Activated naive CD4-positive, alpha-beta T cell treated with anti-CD3 and anti-CD28 coated beads, Interleukin-2, amount 50 U/mL, for 72 hours (primary cell): ENCODE measurements at places on chromosomes 16 and 17.

- no peak for DNase-seq
Observed at GRCh38 chr17:79459003-79459655, 151.7 kb downstream of the RBFOX3 start.

GRCh38 chr17:38982858-38983746 lies 15.9 kb upstream of the FBXO47 start:
- peak; percentile 38 for DNase-seq

GRCh38 chr17:67629971-67630320 lies 87.8 kb upstream of the NOL11 start:
- no peak for DNase-seq

GRCh38 chr17:22517716-22518115 lies 825.4 kb downstream of the KCNJ18 start:
- no peak for DNase-seq

- DNase-seq, result no peak
Observed at GRCh38 chr16:88618956-88619667, 19.3 kb upstream of the IL17C start.

DNA sequence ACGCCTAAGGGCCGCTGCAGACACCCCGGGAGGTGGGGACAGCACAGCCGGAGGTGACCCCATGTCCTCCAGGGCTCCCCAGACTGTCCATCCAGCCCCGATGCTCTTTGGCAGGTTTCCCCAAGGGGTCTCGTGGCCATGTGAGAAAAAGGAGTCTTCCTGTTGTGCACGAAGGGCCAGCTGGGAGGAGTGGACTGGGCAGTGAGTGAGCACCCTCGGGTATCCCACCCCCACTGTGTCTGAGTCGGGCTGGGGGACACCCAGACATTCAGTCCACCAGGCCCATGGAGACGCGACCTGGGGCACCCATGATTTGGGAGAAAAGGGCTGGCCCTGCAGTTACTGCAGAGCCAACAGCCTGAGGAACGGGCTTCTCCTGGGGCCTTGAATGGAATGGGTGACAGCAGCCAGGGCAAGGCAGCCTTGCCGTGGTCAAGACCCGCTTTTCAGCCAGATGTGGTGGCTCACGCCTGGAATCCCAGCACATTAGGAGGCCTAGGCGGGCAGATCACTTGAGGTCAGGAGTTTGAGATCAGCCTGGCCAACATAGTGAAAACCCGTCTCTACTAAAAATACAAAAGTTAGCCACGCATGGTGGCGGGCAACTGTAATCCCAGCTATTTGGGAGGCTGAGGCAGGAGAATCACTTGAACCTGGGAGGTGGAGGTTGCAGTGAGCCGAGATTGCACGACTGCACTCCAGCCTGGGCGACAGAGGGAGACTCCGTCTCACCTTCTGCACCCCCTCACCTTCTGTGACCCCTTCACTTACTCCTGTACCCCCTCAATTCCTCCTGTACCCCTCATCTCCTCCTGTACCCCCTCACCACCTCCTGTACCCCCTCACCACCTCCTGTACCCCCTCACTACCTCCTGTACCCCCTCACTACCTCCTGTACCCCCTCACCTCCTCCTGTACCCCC lies 24.1 kb upstream of the CAPN15 start:
- no peak for DNase-seq

DNA sequence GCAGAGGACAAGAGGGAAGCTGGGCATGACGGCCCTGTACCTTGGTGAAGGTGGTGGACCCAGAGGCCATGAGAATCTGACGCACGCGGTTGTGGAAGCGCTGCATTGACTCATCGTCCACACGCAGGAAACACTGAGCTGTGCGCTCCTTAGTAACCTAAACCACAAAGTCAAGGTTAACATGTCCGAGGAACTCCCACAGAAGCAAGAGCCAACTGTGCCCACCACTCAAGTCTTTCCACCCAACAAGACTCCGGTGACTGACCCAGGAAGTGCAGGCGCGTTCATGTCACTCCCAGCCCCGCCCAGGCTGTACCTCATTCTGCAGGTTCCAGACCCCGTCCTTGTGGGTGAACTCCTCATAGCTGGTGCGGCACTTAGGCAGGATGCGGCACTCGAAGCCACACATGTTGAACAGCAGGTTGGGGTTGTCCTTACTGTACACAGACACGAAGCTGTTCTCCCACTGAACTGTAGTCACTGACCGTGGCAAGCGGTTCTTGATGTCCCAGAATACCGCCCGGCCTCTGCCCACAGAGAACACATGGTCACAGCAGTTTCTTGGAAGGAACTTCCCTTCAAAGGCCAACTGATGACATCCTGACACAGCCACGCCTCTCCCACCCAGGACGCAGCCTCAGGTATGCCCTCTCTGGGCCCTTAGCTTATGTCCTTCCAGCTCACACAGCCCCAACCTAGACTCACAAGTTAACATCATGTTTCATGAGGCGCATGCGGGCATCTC lies 11.5 kb downstream of the PRPF8 start:
- DNase-seq, result no peak

DNA sequence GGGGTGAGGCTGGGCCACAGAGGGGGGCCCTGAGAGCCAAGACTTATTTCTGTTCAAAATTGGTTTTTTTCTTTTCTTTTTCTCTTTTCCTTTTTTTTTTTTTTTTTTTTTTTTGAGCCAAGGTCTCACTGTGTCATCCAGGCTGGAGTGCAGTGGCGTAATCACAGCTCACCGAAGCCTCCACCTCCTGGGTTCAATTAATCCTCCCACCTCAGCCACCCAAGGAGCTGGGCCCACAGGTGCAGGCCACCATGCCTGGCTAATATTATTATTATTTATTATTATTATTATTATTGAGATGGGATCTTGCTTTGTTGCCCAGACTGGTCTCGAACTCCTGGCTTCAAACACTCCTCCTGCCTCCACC lies 17.5 kb upstream of the CACNA1H start:
- no peak for DNase-seq

DNA sequence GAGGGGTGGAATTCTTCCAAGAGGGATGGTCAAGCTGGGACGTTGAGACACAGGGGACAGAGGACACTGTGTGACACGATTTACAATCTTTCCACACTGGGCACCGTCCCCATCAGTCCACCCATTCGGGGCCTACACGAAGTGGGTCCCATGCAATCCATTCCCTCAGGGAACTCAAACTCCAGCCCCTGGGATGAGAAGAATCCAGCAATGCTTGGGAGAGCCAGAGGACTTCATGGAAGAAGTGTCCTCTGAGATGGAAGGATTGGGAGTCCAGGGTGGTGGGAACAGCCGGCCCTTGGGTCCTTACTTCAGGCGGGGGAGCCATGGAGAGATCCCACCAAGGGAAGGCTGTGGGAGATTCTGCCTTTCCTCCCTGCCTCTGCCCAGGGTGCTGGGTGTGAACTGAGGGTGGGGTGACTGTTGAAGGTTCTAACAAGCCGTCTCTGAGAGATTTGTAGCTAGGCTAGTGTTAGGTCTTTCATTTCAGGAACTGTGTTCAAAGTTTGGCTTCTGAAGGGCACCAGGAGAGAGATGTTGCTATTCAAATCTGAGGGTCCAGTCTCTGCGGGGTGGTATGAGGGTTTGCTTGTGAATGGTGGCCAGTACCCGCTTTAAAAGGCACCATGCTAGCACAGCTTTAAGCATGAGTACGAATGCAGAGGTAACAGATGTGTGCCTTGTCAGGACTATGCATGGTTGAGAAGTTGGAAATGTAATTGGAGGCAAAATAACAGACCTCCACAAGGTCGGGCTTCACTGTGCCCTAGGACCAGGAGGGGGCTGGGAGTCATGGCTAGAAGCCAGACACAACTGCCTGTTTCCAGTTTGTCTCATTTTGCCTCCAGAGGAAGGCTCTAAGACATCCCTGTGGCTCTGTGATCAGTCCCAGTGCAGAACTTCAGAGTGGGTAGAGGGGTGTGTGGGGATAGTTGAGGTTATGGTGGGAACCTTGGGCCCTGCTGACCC lies 1.9 kb downstream of the ATP1B2 start:
- DNase-seq, result no peak

DNA sequence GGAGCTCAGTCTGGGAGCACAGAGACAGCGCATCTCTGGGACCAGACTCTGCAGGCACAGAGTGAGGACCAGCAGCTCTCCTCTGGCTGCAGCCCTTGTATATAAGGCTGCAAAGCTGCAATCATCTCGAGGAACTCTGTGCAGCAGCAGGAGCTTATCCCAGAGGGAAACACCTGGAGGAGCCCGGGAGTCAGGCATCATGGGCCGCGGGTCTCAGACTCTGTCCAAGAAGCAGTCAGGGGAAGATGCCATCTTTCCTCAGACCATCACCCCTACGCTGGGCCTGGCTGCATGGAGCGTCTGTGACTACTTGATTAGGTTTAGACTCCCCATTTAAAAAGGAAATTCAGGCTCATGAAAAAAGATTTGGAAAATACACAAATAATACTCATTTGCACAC lies 122.0 kb downstream of the IRF8 start:
- no peak for DNase-seq

GRCh38 chr17:28421787-28422305 lies 15.8 kb upstream of the SLC46A1 start:
- DNase-seq, result no peak

DNA sequence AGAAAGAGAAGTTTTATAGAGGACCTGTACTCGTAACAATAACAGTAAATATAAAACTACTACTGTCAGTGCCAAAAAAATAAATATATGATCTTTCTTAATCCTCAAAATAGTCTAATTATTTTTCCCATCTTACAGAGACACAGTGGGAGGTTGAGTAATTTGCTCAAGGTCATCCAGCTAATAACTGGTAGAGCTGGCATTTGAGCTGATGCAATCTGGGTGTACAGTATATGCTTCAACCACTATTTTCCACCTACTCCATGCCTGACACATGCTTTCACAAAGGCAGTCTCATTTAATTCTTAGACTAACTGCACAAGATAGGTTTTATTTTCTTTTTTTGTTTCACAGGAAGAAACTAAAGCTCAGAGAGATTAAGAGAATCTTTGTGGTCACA lies 33.6 kb downstream of the PIGL start:
- no peak for DNase-seq

DNA sequence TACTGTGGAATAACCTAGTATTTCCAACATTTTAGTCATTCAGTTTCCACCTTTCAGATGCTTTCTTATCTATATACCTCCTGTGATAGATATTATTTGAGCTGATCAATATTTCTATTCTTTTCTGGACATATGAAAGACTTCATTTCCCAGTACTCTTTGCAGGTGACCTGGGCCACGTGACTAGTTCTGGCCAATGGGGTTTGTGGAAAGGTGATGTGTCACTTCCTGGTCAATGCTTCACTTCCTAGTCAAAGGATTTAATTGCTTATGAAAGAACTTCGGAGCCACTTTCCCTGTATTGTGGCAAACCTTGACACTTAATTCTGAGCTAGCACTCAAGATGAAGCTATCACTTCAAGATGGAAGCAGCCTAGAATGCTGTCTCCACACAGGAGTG lies 248.9 kb upstream of the FOXF1 start:
- DNase-seq, result no peak
